ENCODE measurements at places on chromosomes 2 and 18. TPM values are rescaled to one million over a fixed set of nuclear protein-coding genes. Genes with fewer than 3 reads are reported as not detected.

- H3K27ac ChIP-seq = no peak overlapping the region
- H3K27me3 ChIP-seq = no peaks in the 10 kb centered on the region
- no peak for DNase-seq
Measured at GRCh38 chr2:185511925-185512324, 226.7 kb upstream of the FSIP2 start.

The VAMP8 gene
- total RNA-seq = 2.4 TPM

- peaks cover 56% of the 10 kb centered on the region for H3K4me1 ChIP-seq
- DNase-seq = no peak
Measured at GRCh38 chr2:37670378-37671008, 949 bp downstream of the CDC42EP3 start.

DNA sequence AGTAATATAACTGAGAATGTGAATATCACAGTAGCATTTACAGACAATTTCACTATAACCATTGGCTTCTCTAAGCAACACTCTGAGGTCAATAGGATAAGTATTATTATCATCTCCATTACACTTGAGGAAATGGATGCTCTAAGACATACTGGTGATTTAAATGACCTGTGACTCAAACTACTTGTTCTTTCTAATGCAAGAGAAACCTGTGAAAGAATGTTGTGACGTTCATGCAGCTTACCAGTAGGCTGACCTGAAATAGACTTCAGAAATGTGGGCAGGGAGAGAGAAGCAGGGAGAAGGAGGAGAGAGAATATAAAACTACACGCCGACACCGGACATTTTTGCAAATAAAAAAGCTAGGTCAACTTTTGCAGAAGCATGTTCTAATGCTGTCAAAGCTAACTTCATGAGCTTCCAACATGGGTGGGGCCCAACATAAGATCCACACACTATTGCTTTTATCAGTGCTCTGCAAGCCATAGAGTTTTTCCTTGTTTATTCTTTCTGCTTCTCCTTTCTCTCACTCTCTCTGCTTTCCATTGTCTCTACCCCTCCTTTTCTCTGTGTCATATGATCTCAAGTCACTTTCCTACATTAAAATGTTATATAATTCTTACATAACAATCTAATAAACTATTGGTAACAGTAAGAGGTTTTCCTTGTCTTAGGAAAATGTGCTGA, 217.6 kb upstream of the FN1 start:
- no peaks in the 10 kb centered on the region for H3K27me3 ChIP-seq
- no peak overlapping the region for H3K4me3 ChIP-seq
- peaks cover 3% of the 10 kb centered on the region for H3K36me3 ChIP-seq
- peak overlapping the region; percentile 73 for H3K27ac ChIP-seq

DNA sequence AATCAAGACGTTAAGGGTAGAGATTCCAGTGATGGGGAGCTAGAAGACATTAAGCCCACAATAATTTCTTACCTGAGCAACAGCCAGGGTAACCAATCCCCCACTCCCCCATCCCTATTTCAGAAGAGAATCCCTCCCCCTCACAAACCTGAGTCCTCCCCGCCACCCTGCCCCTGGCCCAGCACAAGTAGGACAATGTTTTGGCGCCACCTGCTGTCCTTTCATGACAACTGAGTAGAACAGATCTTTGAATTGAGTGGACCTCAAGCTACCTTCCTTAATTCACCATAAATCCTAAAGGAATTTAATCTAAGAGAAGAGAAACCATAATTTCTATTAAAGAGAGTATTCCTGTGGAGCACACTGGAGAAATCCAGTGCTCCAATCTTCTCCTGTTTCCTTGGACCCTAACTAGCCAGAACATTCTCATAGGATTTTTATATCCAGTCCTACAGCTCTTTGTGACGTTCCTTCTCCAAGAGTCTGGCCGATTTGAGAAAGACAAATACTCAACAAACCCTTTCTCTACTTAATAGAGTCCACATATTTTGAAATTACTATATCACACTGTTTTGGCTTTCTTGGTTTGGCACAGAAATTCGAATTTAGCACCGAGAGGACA, 41.1 kb downstream of the NHEJ1 start:
- no peak overlapping the region for H3K4me3 ChIP-seq
- H3K27ac ChIP-seq = no peak overlapping the region
- DNase-seq = no peak
- H3K27me3 ChIP-seq = no peaks in the 10 kb centered on the region

- H3K4me1 ChIP-seq = no peaks in the 10 kb centered on the region
- no peak overlapping the region for H3K27ac ChIP-seq
- H3K36me3 ChIP-seq = no peaks in the 10 kb centered on the region
- H3K27me3 ChIP-seq = peaks cover 34% of the 10 kb centered on the region
Measured at GRCh38 chr2:108916122-108916795, 72.8 kb downstream of the EDAR start.

The ERBB4 gene
- total RNA-seq = 1.3 TPM

The APLF gene
- 3.9 TPM for total RNA-seq

DNA sequence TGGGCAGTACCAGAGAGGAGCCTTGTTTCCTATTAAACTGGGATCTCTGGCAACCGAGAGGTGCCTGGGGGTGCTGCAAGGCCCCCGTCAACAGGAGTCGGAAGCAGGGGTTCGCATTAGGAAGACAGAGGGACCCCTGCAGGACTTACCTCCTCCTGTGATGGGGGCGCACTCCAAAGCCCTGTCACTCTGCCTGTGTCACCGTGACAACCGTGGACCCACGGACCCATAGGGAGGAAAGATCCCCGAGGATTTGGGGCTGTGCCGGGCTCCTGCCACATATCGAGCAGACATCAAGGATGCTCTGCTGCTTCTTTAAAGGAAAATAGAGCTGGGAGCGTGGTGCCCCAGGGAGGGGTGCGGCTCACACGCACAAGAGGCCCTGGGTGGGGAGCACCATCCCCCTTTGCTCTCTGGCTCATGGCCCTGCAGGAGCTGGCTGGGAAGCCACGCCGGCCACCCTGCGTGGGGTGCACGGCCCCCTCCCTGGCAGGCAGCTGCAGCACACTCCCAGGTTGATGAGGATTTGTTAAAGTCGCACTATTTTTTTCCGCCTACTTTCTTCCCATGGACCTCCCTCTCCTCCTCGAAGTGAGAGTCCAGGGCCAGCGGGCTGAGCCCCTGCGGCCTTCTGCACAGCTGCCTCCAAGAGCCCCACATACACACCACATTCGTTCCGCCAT, 167.5 kb downstream of the TWIST2 start:
- H3K27ac ChIP-seq = no peak overlapping the region
- no peaks in the 10 kb centered on the region for H3K36me3 ChIP-seq
- peak; percentile 83 for DNase-seq
- H3K27me3 ChIP-seq = peaks cover 20% of the 10 kb centered on the region

- peaks cover 9% of the 10 kb centered on the region for H3K36me3 ChIP-seq
- H3K27ac ChIP-seq = no peak overlapping the region
- H3K27me3 ChIP-seq = no peaks in the 10 kb centered on the region
- peaks cover 3% of the 10 kb centered on the region for H3K4me1 ChIP-seq
Measured at GRCh38 chr2:148483665-148484064, 160.9 kb upstream of the EPC2 start.

Data from chondrocyte (in vitro differentiated cells).